RWPE1 (cell line): ENCODE measurements at places on chromosomes 7 and 10.

GRCh38 chr7:135910393-135911036, 66.6 kb downstream of the MTPN start:
- DNase-seq, result no peak

GRCh38 chr10:96896884-96897589, 64.9 kb downstream of the LCOR start:
- DNase-seq, result no peak

DNA sequence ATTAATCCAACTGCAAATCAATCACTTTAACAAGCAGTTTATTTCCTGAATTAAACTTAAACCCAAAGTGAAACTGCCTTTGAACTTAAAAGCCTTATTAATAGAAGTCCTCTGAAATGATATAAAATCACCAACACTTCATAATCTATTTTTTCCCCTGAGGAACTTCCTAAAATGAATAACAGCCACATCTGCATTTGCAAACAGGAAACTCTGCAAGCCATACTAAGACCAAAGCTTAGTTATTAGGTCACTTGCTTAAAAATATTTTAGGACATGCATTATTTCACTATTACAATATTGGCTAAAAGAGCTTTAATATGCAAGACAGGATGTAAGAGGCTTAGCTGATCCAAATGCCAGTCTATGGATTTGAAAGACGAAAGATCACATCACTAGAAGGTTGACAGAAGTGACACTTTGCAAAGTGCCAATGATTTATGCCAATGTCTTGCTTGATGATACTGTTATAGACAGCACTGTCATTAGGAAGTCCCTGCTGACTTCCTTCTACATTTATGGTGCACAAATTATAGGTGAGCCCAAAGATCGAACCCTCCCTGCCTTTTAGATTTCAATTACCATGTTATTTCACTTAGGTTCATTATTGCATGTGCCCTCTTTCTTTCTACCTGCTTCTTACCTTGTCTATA, 99.9 kb upstream of the SKAP2 start:
- DNase-seq, result no peak

GRCh38 chr7:128880791-128881457, 18.3 kb downstream of the ATP6V1F start:
- DNase-seq, result no peak

GRCh38 chr7:101410743-101411507, 48.2 kb downstream of the COL26A1 start:
- DNase-seq, result peak; percentile 39

GRCh38 chr10:79532-80215, 30.6 kb upstream of the TUBB8 start:
- no peak for DNase-seq

DNA sequence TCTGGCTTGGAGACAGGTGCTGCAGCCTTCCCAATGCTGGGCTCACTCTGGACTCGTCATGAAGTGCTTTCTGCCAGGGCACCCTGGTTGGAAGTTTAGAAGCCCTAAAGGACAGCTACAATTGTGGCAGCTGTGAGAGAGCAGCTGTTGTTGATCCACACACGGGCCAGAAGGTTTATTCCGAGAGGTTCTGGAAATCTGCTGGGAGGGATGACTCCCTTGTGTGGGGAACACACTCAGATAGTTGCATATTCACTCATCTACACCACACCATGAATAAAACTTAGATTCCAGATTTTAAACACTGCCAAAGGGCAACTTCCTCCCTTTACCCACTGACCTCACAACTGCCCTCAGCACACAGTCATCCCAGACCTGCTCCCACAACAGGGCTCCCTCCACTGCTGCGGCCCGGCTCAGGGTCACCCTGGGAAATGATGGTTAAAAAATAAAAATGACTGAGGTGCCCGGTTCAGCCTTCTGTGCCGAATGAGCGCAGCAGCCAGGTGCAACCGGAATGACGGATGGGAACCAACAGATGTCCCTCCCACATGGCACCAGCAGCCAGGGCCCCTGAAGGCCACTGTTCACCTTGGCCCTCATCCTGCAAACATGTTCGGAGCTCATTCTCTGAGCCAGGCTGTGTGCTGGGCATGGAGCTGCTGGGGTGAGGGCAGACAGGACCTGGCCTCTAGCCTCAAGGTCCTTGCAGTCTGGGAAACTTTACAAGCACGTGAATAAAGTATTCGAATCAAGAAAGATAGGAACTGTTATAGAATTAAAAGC, 40.2 kb downstream of the ASB13 start:
- no peak for DNase-seq

DNA sequence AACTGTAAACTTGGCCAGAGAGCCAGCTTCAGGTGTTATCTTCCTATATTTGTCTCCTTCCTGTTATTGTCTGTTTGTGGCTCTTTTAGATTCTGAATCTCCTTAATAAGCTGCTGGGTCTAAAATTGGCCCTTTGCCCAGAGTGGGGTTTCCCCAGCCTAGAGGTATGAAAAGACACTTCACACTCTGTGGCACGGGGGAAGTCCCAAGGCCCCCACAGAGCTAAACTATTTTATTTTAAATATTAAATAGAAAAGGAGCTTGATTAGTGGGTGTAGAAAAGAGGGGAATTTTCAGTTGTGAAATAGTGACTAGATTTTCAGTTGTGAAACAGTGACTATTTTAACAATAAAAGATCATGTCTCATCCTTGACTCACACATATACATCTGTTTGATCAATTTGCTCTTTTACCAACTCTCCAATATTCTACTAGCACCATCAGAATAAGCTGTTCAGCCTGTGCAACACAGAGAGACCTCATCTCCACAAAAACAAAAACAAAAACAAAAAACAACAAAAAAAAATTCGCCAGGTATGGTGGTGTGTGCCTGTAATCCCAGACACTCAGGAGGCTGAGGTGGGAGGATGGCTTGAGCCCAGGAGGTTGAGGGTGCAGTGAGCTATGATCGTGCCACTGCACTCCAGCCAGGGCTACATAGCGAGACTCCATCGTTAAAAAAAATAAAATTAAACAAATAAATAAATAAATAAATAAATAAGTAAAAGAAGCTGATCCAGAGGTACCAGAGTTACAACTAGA, 24.9 kb upstream of the ADO start:
- DNase-seq, result no peak

DNA sequence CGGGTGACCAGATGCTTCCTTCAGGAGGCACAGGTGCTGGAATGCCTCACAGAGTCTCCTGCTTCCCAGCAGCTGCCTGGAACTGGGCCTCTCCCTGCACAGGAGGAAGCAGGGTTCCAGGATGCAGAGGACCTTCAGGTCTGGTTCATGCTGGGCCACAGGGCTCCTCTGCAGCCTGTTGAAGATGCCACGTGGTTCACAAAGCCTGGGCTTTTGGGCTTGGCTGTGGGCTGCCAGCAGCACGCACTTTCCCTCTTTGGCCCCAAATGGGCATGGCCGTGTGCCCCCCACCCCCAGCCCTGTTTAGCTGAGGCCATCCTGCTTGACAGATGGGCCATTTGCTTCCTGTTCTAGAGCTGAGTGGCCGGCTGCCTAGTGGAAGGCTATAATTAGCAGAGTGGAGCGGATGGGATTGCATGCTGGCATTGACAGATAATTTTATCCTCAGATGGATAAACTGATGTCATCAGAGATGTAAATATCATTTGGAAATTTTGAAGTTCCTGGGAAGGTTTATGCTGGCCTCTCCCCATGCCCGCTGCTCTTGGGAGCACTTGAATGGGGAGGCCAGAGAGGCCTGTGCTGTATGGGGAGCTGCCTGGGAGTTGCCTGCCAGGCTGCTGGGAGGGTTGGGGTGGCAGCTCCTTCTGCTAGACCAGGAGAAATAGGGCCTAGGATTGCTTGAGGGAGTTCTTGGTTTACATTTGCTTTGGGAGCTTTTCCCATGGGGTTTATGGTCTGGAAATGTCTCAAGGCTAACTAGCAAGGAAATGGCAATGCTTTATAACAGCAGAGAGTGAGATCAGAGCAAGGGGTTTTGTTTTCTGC, 28.2 kb downstream of the TSPAN15 start:
- DNase-seq, result no peak

DNA sequence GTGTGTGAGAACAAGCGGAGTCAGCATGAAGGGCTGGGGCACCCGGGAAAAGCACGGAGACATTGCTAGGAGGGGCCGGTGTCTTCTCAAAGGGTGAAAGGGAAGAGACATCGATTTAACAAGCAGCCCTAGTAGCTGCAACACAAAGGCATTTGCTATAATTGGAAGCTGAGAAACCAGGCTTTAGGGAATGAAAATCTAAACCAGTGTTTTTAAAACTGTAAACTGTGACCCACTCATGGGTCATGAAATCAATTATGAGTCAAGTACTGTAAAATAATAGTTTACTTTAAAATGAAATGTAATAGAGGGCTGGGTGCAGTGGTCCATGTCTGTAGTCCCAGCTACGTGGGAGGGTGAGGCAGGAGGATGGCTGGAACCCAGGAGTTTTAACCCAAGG, 128.7 kb upstream of the RHEB start:
- DNase-seq, result no peak

DNA sequence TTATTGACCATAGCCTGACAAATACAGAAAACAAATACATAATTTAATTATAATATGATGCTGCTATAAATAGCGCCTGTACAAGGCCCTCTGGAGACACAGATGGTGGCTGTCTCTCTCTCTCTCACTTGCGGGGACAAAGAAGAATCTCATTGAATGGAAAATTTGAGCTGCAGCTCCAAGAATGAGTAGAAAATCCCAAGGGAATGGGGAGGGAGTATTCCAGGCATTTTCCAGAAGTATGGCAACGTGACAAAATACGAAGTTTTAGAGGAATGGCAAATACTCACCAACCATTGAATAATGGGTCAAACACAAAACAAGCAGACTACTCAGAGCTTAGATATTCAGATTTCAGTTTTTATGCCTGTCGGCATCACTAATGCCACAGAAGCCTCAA, 179.9 kb downstream of the NRP1 start:
- DNase-seq, result no peak

GRCh38 chr7:93307131-93307660, 75.0 kb downstream of the VPS50 start:
- DNase-seq, result no peak

- no peak for DNase-seq
Observed at GRCh38 chr10:16953270-16953669, 136.0 kb upstream of the RSU1 start.

DNA sequence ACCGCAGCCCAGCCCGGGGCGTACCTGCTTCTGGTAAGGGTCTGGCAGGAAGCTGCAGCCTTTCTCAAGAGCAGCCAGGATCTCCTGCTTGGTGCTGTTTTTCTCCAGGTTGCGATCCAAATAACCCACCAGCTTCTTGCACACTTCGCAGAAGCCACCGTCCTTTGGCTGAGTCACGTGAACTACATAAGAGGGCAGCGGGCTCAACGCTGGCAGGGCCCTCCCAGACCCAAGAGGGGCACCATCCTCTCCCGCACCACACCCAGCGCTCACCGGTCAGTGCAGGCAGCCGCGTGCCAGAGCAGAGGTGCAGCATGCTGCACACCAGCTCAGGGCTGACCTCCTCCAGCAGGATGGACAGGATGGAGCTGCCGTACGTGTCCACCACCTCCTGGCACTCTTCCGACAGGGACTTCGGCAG, 31.6 kb downstream of the PSAP start:
- no peak for DNase-seq

GRCh38 chr7:12728192-12728538, 40.7 kb downstream of the ARL4A start:
- DNase-seq, result no peak

DNA sequence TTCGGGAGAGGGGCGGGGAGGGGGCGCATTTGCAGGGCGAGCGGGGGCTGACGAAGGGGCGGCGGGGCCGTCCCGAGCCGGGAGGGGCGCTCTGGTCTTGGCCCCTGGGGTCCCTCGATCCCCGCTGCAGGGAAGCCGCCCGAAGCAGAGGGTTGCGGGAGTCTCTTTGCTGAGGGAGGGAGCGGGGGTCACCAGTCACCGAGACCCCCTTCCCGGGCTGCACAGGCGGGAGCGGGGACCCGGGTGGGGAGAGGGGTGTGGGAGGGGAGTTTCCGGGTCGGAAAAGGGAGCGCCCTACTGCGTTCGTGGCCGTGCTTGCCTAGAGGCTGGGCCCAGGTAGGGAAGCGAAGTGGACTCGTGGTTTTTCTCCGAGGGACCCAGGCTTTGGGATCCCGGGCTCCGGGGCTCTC, 422 bp downstream of the AP1S1 start:
- peak; percentile 30 for DNase-seq

- no peak for DNase-seq
Observed at GRCh38 chr7:13803134-13803533, 186.3 kb downstream of the ETV1 start.

DNA sequence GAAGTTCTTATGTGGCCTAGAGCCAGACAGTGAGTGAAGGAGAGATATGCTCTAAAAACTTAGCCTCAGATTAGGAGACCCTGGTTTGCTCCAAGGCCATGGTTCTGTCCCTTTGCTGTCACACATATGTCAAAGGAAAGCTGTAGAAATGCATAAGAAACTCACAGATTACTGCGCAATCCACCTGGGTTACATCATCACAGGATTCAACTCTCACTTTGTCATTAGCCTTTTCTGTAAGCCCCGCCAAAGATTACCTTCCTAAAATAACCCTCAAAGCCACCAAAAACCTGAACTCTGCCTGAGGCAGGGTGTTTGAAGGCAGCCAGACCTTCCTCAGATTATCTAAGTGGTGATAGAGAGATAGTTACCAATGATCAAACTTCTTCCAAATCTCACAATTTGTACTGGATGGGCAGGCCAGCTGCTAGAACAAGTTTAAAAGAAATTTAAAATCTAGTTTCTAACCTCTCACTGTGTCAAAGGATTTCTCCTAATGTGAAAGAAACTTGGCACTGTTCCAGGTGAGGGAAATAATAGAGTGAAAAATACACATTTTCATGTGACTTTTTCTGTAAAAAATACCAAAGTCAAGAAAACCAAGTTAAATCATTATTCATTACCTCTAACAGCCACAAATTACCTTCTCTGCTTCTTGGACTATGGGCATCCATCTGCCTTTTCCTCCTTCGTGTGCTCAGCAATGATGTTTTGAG, 567.2 kb downstream of the SUGCT start:
- DNase-seq, result no peak

DNA sequence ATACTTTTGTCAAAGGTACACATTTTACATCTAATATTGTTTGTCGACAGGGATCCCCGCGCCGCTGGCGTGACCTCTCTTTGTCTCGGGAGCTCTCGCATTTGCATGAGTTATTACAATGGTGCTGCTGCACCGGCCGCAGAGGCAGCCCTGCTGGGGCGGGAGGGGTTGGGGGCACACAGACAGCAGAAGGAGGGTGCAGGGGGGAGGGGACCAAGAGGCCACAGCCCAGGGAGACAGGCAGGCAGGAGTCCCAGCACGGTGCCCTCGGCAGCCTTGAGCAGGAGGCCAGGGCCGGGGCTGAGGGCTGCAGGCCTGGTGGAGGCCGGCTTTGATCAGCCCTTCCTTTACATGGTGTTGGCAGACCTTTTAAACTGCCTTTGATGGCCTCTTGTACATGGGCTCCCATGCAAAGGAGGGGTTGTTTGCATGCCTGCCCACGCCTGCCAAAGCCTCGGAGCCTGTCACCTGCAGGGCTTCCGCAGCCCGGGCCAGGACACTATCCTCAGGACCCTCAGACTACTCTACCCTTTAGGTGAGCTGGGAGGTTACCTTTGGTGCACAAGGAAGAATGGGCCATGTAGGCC, 95.5 kb downstream of the EBF3 start:
- DNase-seq, result no peak

GRCh38 chr7:78151229-78151628, 352.7 kb downstream of the PHTF2 start:
- DNase-seq, result no peak
